ENCODE measurements at places on chromosomes 1 and 21.
A peak's percentile ranks its signal among the peaks of the same experiment; 100 is the strongest.

GRCh38 chr1:39177706-39178105, 26.8 kb upstream of the MACF1 start:
- DNase-seq, result no peak

DNA sequence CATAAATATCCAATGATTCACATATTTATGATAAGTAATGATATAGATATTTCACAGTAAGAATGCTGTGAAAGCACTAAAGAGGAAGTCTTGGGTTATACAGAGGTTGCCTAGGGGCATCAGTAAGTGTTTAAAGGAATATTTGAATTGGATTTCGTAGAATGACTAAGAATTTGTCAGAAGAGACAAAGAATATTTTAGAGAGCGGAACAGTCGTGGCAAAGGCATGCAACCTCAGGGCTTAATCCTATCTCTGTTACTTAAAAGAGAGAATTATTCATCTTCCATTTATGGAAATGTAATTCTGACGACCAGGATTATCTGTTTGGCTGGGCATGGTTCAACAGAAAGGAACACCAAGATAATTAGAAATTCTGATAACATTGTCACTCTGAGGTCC, 171.9 kb upstream of the NR5A2 start:
- no peak for DNase-seq

- DNase-seq, result peak; percentile 39
These were observed 3.9 kb downstream of the PSMB2 start for GRCh38 chr1:35637401-35637809.

DNA sequence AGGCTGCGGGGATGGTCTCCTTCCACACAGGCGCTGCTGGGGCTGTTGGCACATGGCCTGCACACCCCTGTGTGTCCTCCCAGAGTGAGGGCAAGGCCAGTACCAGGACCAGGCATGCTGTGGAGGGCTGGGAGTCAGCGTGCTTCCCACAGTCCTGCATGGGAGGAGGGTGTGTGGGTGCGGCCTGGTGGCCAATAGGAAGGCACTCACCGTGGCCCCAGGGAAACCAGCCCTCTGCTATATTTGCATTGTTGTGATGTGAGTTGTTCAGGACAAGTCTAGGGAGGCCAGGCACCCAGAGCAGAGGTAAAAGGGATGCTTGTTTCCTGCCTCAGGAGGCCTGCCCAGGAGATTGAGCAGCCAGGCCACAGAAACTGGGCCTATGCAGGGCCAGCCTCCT, 59.5 kb downstream of the S100B start:
- DNase-seq, result no peak

GRCh38 chr1:32491386-32491785, 26.5 kb downstream of the ZBTB8B start:
- no peak for DNase-seq

- DNase-seq, result no peak
These were observed 1530.6 kb downstream of the PLA2G4A start for GRCh38 chr1:188359315-188359714.

DNA sequence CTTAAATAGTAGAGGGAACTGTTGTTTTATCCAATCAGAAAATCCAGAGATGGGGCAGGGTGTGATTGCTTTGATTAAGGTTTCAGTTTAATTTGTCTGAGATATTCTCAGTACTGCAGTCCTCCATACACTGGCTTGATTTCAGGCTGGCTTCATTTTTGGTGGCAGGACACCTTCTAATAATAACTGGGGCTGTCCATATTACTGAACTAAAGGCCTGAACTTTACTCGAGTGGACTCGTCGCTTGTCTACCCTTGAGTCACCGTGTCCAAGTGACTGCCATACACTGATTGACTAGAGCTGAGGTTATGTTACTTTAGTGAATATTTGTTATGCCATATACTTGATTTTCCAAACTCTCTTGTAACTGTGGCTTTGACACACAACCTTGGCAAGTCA, 228.8 kb downstream of the DNAH14 start:
- no peak for DNase-seq

- no peak for DNase-seq
These were observed 109.4 kb downstream of the RGS2 start for GRCh38 chr1:192918259-192918658.

- no peak for DNase-seq
These were observed 492.3 kb downstream of the MRPL39 start for GRCh38 chr21:25115021-25115420.

Measured in CD4-positive, alpha-beta memory T cell (primary cell).